ENCODE measurements at places on chromosomes 12 and 14.

DNA sequence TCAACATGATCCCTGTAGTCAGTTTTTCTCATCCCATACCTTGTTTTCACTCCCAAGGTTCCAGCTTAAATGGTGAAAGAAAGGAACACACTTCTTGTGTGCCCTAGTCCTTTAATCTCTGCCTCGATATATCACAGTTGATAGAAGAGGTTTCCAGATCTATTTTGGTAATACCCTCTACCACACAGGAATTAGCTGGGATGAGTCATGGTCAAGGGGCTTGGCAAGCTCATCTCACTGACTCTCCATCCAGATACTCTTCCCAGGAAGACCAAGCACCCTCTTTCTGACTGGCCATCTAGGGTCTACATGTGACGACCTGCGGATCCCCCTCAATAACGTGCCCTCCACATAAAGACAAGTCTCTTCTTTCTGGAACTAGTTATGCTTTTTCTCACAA is 277.9 kb downstream of the ITPR2 start:
- no peak for DNase-seq

- no peak for DNase-seq
Observed at GRCh38 chr12:64320611-64321010, 69.9 kb downstream of the C12orf56 start.

DNA sequence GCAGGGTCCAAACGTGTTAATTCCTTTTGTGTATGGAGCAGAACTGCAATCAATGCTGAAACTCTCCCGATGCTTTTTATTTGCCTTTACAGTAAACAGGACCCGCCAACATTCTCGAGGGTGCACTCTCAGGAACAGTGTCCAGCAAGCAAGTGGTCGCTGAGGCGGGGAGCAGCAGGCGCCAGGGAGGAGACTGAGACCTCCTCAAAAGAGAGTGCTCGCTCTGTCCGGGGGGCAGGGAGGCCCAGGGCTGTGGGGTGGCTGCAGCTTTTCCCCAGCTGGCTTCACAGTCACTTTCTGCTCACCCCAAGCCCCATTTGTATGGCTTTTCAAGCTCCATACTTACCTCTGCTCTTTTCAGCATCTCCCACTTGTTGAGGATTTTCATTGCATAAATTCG is 49.2 kb downstream of the CDC42BPB start:
- no peak for DNase-seq

GRCh38 chr12:34605955-34606748 is 583.9 kb downstream of the ALG10 start:
- DNase-seq, result no peak

DNA sequence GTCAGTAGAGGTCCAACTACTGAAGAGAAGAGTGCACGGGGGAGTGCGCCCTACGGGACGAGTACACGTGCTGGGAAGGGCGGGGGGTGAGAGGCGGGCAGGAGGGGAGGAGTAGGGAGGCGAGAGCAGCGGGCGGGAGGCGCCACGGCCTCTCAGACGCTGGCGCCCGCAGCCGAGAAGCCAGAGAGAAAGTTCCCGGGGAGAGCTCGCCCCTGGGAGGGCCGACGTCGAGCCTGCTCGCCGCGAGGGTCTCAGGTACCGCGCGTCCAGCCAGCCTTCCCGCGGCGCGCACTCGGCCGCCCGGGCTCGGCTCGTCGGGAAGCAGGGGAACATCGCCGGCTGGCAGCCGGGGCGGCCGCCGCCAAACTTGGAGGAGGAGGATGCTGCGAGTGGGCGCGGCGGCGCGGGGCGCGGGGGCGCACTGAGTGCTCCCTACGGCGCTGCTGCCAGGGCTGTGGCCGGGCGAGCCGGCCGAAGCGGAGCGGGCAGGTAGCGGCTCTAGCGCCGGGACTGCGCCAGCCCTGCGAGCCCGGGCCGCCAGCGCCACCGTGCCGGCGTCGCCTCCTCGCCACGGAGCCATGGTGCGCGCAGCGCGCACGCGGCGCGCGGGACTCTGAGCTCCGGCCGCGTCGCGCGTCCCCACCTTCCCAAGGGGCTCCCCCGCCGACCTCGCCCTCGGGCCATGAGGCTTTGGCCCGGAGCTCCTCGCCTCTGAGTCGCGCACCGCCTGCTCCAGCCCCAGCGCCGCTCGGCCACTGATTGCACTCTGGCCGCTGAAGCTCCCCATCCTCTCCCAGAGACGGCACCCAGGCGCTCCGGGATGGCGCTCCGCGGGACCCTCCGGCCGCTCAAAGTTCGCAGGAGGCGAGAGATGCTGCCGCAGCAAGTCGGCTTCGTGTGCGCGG is at the start of gene SLC24A4:
SLC24A4 (plus strand) TSS at position 155 of the 905 bp plus-strand sequence; CDS start at position 821, 666 bp downstream.
- DNase-seq, result no peak

DNA sequence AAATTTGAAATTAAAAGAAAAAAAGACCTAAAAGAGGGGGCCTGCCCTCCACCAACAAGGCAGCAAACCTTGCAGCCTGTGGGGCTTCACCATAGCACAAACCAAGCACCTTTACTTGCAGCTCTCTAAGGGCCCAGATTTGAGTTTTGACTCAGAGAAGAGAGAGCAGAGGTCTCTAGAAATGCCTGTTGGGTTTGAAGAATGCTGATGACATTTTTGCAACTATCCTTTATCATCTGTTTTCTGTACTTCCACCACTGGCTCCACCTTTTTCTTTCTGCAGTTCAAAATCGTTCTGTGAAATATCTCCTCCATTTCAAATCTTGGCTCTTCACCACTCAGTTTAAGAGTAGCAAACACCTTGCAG is 83.8 kb upstream of the HMGA2 start:
- DNase-seq, result no peak

DNA sequence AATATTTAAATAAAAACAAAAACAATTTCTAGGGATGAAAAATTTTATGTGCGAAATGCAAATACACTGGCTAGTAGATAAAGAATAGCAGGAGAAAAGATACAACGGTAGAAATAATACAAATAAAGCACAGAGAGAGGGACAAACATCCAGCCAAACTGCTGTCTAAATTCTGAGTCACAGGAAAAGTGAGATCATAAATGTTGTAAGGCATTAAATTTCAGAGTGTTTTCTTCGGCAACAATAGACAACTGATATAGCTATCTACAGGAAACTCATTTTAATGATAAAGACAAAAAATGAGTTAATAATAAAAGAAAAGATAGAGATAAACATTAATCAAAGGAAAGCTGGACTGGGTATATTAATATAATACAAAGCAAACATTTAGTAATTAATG is 122.2 kb downstream of the NTS start:
- DNase-seq, result no peak

DNA sequence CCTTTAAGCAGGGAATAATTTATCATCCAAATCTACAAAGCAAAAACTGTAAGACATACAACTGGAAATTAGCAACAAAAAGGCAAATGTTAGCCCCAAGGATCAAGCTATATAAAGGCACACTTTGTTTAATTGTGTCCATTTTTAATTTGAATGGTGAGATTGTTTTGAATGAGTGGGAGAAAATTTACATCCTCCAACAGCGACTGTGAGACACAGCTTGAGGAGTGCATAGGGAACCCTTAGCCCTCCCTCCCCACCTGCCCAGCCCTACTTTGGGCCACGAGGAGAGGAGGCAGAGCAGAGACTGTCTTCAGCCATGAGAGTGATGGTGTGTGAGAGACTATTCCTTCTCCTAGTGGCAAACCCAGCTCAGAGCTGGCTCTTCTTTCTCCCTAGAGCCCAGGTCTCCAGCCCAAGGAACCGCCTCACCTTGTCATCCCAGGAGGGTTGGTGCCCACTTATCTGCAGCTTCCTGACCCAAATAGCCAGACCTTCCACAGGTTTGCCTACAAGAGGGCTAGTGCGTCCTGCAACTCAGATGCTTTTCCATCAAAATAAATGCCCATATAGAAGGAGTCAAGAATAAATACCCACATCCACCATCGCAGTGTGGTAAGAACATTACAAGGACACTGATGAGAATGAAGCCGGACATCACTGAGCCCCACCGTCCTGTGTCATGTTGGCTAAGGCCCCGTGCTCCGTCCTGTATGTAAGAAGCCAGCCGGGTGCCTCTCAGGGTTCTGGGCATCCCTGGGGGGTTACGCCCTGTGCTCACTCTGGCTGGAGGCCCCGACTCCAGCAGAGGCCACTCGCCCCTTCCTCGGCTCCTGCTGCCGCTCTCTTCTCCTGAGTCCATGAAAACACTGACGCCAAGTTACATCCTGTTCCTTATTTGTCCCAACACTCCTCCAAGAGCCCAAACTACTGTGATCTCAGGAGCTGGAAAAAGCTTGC is 36.4 kb upstream of the C14orf180 start:
- DNase-seq, result no peak

Measured in hematopoietic multipotent progenitor cell treated with erythropoietin and hydrocortisone succinate and interleukin-3 and kit ligand, for 17 days (in vitro differentiated cells).